Endothelial cell (in vitro differentiated cells): ENCODE measurements at places on chromosomes 5 and 9.
A peak's percentile ranks its signal among the peaks of the same experiment; 100 is the strongest.

DNA sequence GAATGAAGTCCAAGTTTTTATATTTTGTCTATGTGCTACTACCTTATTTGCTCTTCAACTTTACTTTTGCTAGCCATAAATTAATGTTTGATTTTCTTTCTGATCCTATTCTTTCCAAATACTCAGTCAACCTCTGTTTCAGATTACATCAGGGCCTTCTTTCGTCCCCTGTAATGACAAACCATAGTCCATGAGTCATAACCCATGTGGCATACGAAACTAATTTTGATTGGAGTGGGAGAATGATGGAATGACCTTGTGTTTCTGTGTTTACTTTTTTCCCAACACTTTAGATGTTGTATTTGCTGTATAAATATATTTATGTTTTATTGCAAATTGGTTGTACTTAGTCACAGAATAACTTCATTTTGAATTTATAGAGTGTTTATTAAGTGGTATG, 1043.1 kb downstream of the DTWD2 start:
- DNase-seq: no peak

DNA sequence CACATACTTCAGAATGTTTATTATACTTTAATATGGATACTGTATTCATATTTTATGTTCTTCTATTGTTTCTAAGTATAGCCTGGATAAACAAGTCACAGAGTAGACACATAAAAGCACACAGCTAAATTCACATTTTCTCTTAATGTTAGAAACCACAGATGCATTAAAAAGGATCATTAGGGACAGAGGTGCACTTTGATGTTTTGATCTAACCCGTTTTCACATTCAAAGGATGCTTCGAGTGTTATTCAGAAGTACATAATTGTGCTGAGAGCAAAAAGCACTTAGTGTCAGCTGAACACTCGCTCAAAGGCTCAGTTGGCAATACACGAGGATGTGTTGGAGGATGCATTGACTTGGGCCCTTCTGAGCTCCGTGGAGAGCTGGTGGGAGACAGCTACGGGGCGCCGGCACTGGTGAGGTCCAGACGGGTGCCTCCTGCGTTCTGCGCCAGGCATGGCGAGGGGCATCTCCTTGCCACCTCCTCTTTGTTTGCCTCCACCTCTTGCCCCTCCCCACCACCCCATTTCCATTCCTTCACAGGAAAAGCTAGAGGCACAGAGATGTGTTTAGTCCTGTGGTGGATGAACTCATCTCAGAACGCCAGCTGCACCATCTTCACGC, 35.5 kb downstream of the MED10 start:
- DNase-seq: no peak

GRCh38 chr5:135466178-135467050, 14.3 kb upstream of the TIFAB start:
- peak; percentile 89 for DNase-seq

GRCh38 chr9:28923351-28923750, 1350.1 kb upstream of the C9orf72 start:
- no peak for DNase-seq

- no peak for DNase-seq
These were observed 73.9 kb upstream of the UNC5A start for GRCh38 chr5:176736301-176736930.

DNA sequence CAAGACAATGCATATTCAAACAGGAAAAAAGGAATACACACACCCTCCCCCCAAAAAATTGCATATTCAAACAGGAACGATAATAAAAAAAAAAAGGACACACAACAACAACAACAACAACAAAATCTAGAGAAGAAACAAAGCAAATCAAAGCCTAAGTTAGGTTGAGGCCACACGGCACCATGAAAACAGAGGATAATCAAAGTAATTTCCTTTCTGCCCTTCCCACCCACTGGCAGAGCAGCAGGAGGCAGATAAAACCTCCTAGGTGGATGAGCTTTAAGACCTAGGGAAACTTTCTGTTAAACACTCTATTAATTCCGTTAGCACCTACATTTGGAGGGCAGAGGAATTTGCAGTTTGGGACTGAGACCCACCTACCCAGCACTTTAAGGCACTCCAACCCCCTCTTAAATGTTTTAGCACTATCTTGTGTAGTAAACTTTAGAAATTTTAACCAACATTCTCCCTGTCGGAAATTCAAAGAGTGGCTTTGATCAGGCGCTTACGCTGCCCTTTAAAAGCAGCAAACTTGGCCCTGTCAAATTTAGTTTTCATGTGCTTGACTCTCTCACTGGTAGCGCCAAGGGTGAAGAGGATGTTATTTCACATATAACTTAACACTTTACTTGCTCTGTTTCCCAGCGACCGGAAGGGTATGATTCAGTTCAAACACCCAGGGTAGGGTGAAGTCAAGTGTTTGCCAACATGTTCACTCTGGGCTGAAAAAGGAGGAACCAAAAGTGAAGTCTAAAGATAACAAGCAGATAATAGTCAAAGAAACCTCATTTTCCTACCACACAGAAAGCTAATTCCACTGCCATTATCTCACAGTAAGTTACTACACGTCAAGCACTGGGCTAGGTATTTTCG, 9.2 kb downstream of the ENC1 start:
- no peak for DNase-seq

DNA sequence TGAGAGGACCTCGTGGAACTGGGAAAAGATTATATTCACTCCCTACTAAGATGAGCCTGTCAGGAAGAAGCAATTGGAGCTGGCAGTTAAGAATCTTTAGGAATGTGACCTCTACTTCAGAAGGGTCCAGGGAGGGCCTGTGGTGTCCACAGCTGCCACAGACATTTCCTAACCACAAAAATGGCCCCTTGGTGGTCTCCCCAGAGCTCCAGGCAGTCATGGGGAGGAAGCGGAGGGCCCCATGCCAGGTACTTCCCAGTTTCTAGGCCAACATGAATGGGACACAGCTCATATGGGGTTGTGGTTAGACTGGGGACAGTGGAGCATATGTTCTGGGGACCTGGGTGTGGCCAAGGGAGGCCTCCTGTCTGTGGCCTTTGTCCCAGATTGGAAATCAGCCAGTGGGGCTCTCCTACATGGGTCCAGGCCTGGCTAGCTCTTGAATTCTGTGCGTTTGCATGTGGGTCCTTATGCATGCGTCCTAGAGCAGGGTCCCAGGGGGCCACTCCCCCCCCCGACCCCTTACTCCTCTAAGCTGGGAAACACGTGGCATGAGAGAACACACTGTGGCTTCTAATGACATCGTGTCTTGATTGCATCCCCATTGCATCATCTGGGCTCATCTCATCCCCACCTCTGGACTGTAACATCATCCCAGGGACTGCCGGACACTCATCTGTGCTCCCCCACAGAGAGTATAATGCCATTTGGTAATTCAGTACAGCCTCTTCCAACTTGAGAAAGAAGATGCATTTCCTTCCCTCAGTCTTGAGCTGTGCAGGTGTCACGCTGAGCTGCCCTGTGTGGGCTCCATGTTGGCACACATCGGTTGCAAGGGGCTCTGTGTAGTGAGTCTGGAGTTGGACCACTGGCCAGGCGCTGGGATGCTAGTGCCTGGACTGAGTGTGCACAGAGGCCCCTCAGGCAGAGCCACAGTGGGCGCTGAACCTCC, 31.3 kb downstream of the IRF1 start:
- no peak for DNase-seq

- peak; percentile 89 for DNase-seq
These were observed 97.5 kb downstream of the COL5A1 start for GRCh38 chr9:134738869-134739659.

GRCh38 chr5:17395106-17395880, 102.7 kb upstream of the TAF11L2 start:
- no peak for DNase-seq

GRCh38 chr9:124594673-124595072, 87.5 kb upstream of the NR5A1 start:
- DNase-seq: no peak

GRCh38 chr5:124527220-124527991, 219.0 kb downstream of the ZNF608 start:
- no peak for DNase-seq

DNA sequence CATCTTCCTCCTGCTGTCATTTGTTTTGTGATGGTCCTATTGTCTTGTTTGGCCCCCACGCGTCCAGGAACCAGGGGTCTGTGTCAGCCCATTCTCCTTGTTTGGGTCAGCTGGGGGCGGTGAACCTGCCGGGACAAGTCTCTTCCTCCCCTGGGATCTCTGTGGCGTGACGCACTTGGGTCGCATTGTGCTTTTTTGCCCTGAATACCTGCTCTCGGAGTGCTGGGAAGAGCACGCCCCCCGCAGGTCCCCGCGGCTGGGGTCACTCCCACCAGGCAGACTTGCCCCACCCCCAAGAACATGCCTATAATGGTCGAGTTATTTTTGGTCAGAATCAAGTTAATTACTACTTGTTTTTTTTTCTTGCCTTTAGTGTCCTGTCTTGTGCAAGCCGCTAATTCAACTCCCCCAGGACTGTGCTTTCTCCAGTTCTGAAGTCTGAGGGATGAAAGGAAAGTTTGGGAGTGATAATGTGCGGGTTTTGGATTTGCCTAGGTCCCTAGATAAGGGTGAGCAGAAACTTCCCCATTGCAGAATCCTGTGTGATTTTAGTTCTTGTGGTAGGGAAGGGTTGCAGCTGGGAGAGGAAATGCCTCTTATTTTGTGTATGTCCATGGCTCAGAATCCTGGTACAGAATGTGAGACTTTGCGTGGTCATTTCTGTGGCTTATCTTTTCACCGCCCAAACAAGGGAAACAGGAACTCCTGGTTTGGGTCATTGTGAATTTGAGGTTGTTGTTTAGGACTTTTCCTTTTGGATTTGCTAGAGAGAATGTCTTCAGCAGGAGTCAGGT, 789 bp downstream of the ACER2 start:
- DNase-seq: peak; percentile 43

- no peak for DNase-seq
These were observed 140.9 kb downstream of the SYK start for GRCh38 chr9:90942555-90942954.

GRCh38 chr5:136031711-136032110, 2.9 kb downstream of the TGFBI start:
- DNase-seq: no peak

GRCh38 chr5:139266236-139266635, 27.3 kb upstream of the MATR3 start:
- no peak for DNase-seq

DNA sequence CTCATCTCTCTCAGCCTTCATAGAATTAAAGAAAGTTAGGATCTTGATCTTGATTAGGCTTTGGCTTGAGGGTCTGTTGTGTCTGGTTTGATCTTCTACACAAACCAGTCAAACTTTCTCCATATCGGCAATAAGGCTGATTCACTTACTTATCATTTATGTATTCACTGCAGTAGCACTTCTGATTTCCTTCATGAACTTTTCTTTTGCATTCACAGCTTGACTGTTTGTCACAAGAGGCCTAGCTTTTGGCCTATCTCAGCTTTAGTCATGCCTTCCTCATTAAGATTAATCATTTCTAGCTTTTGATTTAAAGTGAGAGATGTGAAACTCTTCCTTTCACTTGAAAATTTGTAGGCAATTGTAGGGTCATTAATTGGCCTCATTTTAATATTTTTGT, 62.8 kb downstream of the SH3RF2 start:
- no peak for DNase-seq

DNA sequence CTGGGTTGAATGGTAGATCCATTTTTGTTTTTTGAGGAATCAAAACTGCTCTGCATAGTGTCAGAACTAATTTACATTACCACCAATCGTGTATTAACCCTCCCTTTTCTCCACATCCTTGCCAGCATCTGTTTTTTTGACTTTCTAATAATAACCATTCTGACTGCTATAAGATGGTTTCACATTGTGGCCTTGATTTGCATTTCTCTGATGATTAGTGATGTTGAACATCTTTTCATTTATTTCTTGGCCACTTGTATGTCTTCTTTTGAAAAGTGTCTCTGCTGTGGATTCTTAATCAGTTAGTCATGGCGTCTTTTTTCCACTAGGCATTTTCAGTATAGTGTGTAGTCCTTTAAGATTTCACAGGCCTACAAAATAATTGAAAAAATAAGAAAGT, 2144.3 kb upstream of the C9orf72 start:
- no peak for DNase-seq

- peak; percentile 71 for DNase-seq
These were observed at the start of the genes EIF4E1B and SNCB for GRCh38 chr5:176629853-176630680. EIF4E1B (plus strand) TSS chr5:176630675; CDS start chr5:176642788, 12,113 bp downstream. SNCB (minus strand) TSS chr5:176630534; CDS start chr5:176629654, 880 bp downstream.

DNA sequence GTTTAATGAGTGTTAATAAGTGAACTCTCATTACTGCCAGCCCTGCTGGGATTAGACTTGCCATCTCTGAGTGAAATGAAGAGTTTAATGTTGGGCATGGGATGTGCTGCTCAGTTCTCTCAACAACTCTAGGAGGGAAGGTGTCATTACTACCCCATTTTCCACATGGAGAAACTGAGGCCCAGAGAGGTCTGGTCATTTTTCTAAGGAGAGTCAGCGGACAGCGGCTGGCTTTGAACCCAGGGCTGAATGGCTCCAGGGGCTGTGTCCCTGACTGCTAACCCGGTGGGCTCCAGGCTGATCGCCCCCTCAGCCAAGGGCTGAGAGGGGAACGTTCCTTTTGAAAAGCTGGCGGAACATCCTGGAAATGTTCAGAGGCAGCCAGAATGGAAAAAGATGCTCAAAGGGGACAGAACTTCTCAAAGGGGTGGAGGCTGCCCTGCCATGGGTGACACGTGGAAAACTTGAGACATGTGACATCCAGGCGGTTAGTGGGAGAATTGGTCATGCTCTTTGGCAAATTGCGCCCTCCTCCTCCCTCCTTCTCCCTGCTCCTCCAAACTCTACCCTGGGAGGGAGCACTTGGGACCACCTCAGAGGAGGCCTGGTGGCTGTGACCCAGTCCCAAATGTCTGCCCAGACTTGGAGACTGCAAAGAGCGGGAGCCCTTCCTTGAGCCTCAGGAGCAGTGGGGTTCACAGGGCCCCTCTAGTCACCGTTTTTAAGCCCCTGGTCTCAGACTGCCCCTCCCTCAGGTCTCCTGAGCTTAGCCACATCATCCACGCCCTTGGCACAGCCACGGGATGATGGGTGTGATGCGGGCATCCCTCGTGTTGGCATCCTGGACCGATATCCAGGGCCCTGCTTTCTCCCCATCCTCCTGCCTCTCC, 28.7 kb downstream of the DNM1 start:
- DNase-seq: no peak

- DNase-seq: no peak
These were observed 9.1 kb downstream of the ENHO start for GRCh38 chr9:34513567-34514214.

DNA sequence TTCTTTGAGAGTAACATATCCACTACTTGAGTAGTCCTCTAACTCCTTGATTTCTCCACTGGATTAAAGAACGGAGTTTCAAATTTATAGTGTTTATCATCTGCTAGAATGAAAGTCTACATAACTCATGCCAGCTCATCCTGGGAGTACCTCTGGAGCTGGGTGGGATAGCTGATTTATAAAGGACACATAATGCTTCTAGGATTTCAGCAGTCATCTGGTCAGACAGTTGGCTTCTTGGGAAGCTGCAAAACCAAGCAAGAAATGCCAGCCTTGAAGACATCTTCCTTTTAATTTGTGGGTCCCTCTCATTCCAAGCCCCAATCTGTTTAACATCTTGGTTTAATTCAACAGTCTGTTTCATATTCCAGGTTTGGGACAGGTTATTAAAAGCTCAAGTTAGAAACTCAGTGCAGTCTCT, 3.2 kb downstream of the GALNT10 start:
- no peak for DNase-seq
